ENCODE measurements at places on chromosomes 7 and 10.

GRCh38 chr7:65910237-65910636 is 37.4 kb downstream of the VKORC1L1 start:
- DNase-seq = no peak

DNA sequence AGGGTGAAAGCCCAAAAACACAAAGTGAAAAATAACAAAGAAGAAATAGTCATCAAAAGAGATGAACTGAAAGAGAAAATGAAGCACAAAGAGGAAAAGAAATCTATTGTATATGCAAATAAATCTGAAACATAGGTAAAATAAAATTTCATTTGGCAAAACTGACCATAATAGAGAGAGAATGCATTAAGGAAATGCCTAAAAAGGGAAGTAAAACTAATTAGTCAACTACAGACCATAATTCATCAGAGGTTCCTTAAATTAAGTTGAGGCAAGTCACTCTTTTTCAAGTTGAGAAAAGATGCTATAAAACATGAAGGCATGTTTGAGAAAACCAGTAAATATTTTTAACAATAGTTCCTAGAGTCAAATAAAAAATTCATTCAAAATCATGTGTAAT is 233.3 kb downstream of the LRRN3 start:
- DNase-seq = no peak

GRCh38 chr10:45144326-45145070 is 143.8 kb downstream of the ZNF22 start:
- no peak for DNase-seq

DNA sequence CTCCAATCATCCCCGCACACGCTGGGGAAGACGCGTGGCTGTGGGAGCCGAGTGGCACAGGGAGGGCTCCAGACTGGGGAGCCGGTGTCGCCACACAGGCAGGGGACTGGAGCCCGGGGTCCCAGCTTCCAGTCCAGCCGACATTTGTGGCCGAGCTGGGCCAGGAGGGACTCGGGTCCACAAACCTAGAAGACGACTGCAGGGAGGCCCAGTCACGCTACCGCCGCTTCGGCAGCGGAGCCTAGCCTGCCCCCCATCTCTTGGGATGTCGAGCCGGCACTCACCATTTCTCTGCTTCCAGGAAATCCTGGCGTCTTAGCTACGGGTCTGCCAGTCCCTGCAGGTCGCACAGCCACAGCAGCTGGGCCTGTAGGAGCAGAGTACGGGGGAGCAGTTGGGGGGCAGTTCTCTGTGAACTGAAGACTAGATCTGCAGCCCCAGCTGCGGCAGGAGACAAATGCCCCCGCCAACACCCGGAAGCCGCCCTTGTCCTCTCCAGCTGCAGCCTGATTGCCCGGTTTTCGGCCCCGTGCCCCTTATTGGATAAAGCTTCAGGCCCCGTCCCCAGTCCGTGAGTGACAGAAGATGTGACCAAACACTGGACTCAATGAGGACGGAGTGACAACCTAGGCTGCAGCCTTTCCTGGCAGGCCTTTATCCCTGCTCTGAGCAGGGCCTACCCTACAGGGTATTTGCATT is 270.7 kb downstream of the ZNF33B start:
- peak; percentile 70 for DNase-seq

DNA sequence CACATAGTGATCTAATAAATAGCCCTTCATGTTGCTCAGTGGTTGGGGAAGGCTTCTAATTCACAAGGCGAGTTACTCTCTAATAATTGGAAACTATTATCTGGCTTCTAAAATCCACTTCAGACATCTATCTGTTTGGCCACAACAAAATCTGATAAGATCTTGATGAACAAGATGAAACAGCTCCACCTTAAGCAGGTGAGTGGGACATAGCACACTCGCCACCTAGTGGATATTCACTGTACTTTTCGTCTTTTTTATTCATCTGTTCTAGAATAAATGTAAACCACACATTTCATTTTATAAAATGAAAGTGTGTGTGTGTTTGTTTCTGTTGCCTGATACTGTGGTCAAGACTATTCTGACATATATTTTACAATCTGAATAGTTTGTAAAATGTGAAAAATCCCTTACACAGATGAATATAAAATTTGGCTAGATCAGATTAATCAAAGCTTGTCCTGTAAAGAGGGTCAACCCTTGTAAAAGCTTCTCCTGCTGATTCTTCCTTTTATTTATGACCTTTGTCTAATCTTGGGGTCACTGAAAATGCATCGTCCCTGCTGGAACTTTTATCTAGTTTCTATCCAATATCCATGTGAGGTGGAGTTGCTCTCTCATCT is 26.5 kb upstream of the CNTNAP2 start:
- peak; percentile 16 for DNase-seq

DNA sequence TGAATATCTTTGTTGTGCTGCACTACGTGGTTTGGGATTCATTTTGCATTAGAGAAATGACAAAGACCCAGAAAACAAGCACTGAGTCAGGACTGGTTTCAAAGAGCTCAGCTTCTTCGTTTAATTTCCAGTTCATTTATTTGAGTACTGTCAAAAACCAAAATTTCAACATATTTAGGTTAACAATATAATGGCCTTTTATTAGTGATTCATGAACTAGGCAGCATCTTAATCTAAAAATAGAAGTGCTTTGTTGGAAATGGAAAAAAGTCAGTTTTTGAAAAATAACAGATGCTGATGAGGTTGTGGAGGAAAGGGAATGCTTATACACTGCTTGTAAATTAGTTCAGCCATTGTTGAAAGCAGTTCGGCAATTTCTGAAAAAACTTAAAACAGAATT is 856.4 kb downstream of the LRMDA start:
- DNase-seq = no peak

- DNase-seq = no peak
These were observed 14.7 kb downstream of the TMEM60 start for GRCh38 chr7:77783545-77783944.

- no peak for DNase-seq
These were observed 56.7 kb upstream of the GTF2IRD1 start for GRCh38 chr7:74396993-74397392.

- DNase-seq = no peak
These were observed 14.7 kb downstream of the ZNF488 start for GRCh38 chr10:47369251-47369894.

- no peak for DNase-seq
These were observed 646.2 kb upstream of the C7orf33 start for GRCh38 chr7:147944321-147944720.

DNA sequence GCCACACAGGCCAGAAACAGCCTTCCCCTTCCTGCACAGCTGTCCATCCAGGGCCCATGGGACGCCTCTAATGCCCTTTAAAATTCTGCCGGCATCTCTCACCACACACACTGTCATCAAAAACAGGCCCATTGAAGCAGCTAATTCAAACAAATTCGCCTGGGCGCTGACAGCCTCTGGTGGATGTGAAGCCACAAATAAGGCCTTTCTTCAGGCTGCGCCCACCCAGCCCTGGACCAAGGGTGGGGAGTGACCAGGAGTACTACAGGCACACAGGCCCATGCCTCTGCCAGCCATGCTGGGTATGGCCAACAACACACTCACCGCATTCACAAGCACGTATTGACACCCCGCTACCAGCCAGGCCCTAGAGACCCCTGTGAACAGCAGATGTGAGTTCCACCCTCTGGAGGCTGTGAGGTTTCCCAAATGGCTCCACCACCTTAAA is 54.6 kb downstream of the SLIT1 start:
- no peak for DNase-seq

DNA sequence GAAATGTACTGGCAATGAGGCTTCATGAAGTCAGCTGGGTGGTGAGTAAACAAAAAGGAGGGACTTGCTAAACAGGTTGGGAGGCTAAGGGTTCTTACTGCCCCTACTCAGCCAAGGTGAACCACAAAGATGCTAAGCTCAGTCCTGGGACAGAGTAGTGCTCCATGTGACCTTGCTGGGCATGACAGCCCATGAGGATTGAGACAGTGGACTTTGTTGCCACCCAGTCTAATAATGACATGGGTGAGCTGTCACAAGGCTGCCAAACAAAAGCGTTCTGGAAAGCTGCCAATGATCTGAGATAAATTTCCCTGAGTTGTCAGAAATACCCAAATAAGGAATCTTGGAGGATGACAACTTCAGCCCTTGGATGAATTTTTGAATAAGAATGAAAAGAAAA is 75.2 kb downstream of the CLEC2L start:
- DNase-seq = no peak

GRCh38 chr10:58481569-58482109 is 31.0 kb upstream of the BICC1 start:
- no peak for DNase-seq

GRCh38 chr7:156175003-156175402 is 362.7 kb upstream of the SHH start:
- DNase-seq = no peak

GRCh38 chr10:22252801-22253579 is 35.2 kb upstream of the EBLN1 start:
- DNase-seq = peak; percentile 73

- DNase-seq = no peak
These were observed 82.0 kb downstream of the DOCK4 start for GRCh38 chr7:112124061-112124766.

GRCh38 chr7:2523941-2524807 is 4.6 kb downstream of the LFNG start:
- DNase-seq = peak; percentile 61

GRCh38 chr10:32244421-32245207 is 102.3 kb downstream of the EPC1 start:
- DNase-seq = no peak

- no peak for DNase-seq
These were observed 137.5 kb upstream of the MKLN1 start for GRCh38 chr7:131190146-131190545.

DNA sequence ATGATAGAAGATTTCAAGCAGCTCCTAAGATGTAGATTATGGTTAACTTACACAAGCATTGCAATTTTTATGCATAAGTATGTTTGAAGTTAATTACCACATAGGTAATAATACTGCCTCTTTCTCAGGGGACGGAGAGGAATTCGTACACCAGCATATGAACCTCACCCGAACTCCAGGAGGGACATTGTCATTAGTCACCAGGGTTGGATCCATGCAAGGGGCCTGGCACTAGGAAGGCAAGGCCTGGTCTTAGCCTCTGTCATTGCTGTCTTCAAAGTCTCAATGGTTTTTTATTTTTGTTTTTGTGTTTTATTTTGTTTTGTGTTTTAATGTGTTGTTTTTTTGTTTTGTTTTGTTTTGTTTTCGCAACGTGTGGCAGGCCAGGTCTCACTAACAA is 145.6 kb upstream of the PPP2R2D start:
- DNase-seq = no peak

- DNase-seq = no peak
These were observed 44.4 kb downstream of the SLC35G1 start for GRCh38 chr10:93938140-93938539.

GRCh38 chr7:140304191-140304799 is 94.0 kb downstream of the SLC37A3 start:
- no peak for DNase-seq

DNA sequence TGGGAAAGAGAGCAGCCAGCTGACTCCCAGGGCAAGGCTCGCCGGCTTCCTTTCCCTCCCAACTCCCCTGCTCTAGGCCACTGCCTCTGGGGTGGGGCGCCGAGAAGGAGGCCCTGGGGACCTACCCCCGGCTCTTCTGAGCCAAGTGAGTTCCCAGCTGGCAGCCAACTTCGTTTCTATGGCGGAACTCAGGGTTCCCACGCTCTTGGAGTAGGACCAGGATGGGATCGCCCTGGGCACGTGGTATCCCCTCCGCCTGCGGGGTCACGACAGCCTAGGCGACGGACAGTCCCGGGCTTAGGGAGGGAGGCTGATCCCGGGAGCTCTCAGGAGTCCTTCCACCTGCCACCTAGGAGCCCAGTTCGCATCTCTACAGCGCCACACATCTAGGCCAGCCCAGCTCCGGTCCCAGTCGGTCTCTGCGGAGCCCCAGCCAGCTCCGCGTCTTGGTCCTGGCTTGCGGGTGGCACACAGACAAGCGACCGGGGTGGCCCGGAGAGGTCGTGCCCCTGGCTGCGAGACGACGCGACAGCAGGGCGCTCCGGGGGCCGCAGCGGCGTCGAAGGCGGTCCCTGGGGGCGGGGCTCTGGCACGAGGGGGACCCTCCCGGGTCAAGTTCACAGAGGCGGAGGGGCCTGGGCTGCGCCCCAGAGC is 20.5 kb upstream of the GATA3 start:
- no peak for DNase-seq

DNA sequence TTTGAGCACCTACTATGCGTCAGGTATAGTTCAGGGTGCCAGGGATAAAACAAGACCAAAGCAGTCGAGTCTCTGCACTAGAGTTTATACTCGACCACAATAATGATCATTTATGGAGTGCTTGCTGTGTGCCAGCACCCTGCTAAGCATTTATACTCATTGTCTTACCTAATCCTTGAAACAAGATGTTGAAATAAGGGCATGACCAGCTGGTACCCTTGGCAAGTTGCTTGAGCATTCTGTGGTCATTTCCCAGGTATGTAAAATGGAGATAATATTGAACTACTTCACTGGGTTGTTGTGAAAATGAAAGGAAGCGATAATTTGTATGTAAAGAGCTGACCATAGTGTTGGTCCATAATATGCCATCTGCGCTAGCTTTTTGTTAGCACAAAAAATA is 185.4 kb downstream of the CYP26A1 start:
- no peak for DNase-seq

- no peak for DNase-seq
These were observed 44.0 kb upstream of the ZMIZ1 start for GRCh38 chr10:79024720-79025198.

GRCh38 chr10:92381543-92381954 is 90.6 kb downstream of the MARCHF5 start:
- no peak for DNase-seq

- DNase-seq = no peak
These were observed 14.6 kb downstream of the COL26A1 start for GRCh38 chr7:101377189-101377736.

DNA sequence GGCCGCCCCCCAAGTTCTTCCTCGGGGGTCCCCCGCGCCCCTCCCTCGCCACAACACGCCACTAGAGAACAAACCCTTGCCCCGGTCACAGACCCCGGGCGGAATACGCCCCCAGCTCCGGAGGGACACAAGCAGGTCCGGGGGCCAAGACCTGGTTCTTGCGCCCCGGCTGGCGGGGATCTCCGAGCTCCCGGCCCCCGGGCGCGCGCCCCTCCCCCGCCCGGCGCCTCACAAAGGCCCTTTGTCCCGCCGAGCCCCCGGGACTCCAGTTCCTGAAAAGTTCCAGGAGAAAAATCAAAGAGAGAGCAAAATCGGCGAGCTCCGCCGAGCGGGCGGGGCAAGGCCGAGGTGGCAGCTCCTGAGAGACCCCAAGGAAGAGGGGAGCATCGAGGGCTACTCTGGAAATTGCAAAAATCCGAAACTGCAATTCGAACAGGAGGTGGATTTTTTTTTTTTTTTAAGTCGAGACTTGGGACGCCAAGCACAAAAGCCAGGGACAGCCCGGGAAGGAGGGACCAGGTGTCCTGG is 4.0 kb downstream of the TNRC18 start:
- DNase-seq = no peak

Data from right lung (tissue), 10 donors.